Activated naive CD4-positive, alpha-beta T cell treated with anti-CD3 and anti-CD28 coated beads, Interleukin-2, amount 10 ng/mL, durations not matched to agents 5 hours and 36 hours (primary cell): ENCODE measurements at places on chromosomes 2 and 18. TPM values are rescaled to one million over a fixed set of nuclear protein-coding genes. Genes with fewer than 3 reads are reported as not detected.

Gene KLF7
- total RNA-seq = 40.6 TPM

Gene AGAP1
- 1.4 TPM for total RNA-seq

Gene SEMA4C
- 36.6 TPM for total RNA-seq

Gene ZNF512
- total RNA-seq = 40.8 TPM

Gene MEP1B
- total RNA-seq = not detected

Gene SCN3A
- total RNA-seq = not detected

Gene EML6
- total RNA-seq = 1.2 TPM

Gene GKN1
- total RNA-seq = not detected

Gene QPCT
- total RNA-seq = not detected

Gene SOX11
- not detected for total RNA-seq

Gene MIB1
- 37.3 TPM for total RNA-seq

Gene POTEI
- total RNA-seq = not detected

Gene RSAD2
- 12.7 TPM for total RNA-seq

Gene TUBB8B
- total RNA-seq = not detected

Gene RESP18
- total RNA-seq = not detected

Gene ACVR1
- 36.2 TPM for total RNA-seq

Gene WNT6
- not detected for total RNA-seq

Gene L3MBTL4
- 0.07 TPM for total RNA-seq

Gene SLC14A1
- 3.3 TPM for total RNA-seq

Gene TRABD2A
- 97.7 TPM for total RNA-seq

Gene MC4R
- not detected for total RNA-seq

Gene KCNG2
- not detected for total RNA-seq

Gene OSBPL1A
- 2.1 TPM for total RNA-seq

Gene POMC
- total RNA-seq = 2.8 TPM

Gene NT5DC4
- total RNA-seq = not detected

Gene IL37
- total RNA-seq = 0.50 TPM

Gene ALPG
- total RNA-seq = not detected

Gene POTEJ
- total RNA-seq = not detected

Gene PTPRN
- not detected for total RNA-seq

Gene IL36B
- not detected for total RNA-seq

Gene FZD7
- total RNA-seq = 0.93 TPM

Gene EMX1
- not detected for total RNA-seq

Gene UGT1A5
- not detected for total RNA-seq

Gene CFLAR
- 85.3 TPM for total RNA-seq

Gene ZNG1B
- total RNA-seq = 33.7 TPM

Gene ADRA2B
- 0.10 TPM for total RNA-seq

Gene IL36A
- total RNA-seq = not detected

Gene FAM124B
- total RNA-seq = 0.58 TPM

Gene CCDC141
- total RNA-seq = 11.4 TPM

Gene C2orf92
- 8.3 TPM for total RNA-seq
